Stimulated activated CD4-positive, alpha-beta T cell treated with anti-CD3 and anti-CD28 coated beads, Interleukin-4, amount 100 ng/mL, for 24 hours (primary cell): ENCODE measurements at places on chromosomes 1 and 21.

DNA sequence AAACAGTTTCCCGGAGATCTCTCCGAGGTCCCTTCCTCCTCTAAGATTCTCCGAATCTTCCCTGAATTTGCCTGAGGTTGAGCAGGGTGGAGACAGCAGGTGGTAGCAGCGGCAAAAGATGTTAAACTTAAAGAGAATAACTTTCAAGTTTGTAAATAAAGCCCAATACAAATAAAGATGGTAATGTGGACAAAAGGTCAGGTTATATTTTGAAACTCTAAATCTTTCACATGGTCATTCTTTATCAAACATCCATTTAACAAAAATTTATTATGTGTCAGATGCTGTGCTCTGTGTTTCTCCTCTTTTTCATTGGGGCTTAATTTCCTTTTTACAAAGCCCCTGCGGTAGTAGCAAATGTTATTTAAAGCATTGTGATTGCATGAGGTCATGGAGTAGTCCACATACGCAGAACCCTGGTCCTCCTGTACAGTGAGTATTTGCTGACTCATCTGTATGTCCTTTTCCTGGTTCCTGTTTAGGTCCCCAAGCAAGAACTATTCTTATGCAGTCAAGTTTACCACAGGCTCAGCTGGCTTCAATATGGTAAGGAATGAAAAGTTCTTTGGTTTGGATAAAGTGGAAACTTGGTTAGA, 119.2 kb downstream of the ITSN1 start:
- no peak for DNase-seq

- DNase-seq: no peak
Observed at GRCh38 chr1:155706139-155706538, 17.2 kb downstream of the DAP3 start.

- DNase-seq: no peak
Observed at GRCh38 chr1:240598216-240599001, 13.5 kb downstream of the GREM2 start.

DNA sequence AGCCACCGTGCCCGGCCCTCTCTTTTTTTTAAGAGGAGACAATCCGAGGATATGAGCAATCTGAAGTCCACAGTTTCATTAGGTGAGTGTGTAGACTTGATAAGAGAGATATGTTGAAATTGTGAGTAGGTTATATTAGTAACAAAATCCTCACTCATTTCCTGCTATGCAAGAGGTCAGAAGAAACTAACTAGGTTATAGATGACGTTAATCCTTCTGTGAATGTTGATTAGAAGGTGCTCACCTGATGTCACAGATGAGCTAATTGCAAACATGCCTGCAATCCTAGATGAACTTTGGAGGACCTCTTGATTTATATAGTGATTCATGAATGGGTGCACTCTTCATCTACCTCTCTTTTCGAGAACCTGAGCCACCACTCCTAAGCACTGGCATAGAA, 29.3 kb downstream of the NTMT2 start:
- DNase-seq: no peak

DNA sequence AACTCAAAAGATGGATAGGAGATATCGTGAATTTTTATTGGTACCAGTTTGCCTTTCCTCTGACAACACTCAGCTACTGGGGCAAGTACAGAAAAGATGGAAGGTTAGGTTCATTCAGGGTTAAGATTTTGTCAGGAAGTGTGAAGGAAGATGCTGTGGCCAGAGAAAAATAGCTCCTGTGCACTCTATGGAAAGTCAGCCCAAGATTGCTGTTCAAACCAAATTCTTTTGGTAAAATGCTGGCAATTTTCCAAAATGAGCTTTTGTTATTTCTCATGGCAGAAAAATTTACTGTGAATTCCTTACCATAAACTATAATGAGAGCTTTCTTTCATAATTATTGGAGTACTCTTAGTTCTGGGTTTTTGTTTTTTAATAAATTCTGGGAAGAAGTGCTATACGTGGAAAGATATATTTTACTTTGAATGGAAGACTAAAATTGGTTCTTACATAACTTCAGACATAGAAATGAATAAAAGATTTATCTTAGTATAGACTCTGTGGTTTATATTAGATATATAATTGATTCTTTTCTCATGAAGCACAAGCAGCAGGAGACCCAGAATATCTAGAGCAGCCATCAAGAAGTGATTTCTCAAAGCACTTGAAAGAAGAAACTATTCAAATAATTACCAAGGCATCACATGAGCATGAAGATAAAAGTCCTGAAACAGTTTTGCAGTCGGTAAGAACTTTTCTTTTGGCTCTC, 112.2 kb downstream of the USP25 start:
- DNase-seq: no peak

- DNase-seq: no peak
Observed at GRCh38 chr1:212702672-212703071, 3.0 kb upstream of the BATF3 start.

DNA sequence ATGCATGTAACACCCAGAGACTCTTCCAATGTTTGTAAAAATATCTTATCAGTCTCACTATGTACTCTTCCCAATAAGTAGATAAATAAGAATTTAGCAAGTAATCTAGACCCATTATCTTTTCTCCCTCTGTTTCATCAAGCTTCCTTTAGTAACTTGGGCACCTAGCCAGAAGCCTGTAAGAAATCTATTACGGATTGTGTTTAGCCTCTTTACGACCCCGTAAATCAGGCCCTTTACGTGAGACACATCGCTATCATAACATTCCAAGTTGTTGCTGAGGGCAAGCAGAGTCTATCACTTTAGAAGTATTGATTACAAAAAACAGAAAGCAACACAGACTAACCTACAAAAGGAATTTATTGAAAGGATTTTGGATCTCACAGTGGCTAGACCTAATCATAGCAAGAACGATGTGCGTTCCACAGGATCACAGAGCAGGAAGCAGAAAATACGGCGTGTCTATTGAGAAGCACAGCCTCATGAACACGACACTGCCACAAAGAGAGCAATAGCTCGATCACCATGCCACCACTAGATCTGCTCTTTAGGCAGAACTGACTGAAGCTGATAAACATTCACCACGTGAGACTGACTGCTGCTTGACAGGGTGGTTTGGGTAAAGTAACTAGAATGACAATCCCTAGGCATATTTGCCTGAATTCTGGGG, 922.1 kb downstream of the AMY1C start:
- DNase-seq: no peak

DNA sequence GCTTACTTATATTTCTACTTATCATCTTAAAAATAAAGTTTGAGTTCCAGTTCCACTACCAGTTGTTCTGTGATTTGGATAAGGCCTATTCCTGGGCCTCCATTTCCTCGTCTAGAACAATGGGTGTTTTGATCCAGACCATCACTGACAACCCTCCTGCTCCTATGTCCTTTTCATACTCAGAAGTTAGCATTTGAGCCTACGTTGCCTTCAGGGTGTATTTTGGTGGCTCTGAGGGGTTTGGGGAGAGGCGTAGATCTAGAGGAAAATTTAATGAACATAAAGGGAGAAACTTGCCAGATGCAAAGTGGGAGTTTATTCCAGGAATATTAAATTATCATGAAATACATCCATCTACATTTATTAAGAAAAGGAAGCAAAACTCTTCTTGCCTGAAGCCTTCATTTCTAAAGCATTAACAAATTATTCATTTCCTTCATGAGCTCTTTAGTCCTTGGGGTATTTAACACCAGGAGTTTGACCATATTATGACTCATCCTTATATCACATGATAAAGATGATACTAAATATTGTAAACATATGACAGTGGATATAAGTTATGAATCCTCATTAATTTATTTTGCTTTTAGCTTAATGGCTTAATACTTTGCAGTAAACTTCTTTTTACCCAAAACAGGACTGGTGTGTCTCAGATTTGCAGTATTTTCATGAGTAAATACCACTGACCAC, 47.2 kb upstream of the SYT14 start:
- DNase-seq: no peak

DNA sequence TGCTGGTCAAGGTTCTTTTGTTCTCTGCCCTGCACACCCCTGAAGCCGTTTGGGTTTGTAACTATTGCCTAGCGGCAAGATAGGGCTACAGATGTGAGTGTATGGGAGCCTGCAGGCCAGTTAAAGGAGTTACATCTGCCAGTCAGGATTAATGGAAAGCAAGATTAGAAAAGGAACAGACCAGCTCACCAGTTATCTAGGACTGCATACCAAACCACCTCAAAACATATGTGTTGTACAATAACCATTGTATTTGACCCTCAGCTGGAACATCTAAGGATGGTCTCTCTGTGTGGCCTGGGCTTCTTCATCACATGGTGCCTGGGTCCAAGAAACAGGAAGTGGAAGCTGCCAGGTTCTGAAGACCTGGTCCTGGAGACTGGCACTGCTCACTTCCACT, 52.5 kb upstream of the FBXO28 start:
- DNase-seq: no peak

GRCh38 chr21:46661211-46661625, 25.7 kb downstream of the PRMT2 start:
- DNase-seq: peak; percentile 52

- no peak for DNase-seq
Observed at GRCh38 chr1:10438677-10439163, 8.5 kb downstream of the CENPS start.

GRCh38 chr1:63322944-63323864, 837 bp downstream of the FOXD3 start:
- peak; percentile 27 for DNase-seq

DNA sequence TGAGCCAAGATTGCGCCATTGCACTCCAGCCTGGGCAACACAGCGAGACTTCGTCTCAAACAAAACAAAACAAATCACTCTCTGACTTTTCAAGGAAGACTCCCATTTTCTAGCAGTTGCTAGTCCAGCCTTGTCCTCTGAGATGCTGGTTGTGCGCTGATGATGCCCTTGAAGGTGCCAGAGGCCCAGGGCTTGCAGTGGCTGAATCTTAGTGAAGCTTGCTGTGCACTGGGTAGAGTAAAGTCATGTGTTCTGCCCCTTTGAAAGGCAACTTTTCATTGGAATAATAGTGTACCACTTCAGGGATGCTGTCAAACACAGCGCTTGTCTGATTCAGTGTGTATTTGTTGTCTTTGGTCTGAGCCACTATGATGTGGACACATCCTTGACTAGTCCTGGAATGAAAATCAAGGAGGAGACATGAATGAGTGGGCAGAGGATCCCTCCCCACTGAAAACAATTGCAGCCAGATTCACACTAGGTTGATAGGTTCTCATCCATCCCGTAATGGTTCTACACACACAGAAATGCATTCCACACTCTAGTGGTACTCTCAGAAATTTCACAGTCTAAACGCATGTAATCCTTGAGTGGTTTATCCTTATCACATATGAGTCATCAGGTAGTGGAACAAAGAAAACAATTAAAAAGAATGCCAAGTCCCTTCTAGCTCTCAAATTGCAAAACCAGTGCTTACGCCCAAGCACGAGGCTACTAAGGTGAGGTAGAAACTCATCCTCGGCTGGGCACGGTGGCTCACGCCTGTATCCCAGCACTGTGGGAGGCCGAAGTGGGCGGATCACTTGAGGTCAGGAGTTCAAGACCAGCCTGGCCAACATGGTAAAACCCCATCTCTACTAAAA, 17.8 kb upstream of the TDRD10 start:
- DNase-seq: no peak

- DNase-seq: no peak
Observed at GRCh38 chr1:29575277-29575676, 339.0 kb downstream of the PTPRU start.

DNA sequence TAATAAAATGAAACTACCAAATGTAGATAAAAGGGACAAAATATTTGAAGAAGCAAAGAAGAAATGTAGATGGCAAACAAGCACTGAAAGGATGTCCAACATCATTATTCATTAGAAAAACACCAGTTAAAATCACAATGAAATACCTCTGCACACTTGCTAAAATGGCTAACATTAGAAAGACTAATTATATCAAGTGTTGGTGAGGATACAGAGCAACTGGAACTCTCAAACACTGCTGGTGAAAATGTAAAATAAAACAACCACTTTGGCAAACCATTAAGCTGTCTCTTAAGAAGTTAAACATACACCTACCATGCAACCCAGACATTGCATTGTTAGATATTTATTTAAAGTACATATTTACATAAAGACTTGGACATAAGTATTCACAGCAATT, 138.6 kb upstream of the FGGY start:
- no peak for DNase-seq

- DNase-seq: no peak
Observed at GRCh38 chr1:67645495-67646144, 39.4 kb upstream of the GADD45A start.

- no peak for DNase-seq
Observed at GRCh38 chr1:232754930-232755329, 50.3 kb upstream of the MAP10 start.

DNA sequence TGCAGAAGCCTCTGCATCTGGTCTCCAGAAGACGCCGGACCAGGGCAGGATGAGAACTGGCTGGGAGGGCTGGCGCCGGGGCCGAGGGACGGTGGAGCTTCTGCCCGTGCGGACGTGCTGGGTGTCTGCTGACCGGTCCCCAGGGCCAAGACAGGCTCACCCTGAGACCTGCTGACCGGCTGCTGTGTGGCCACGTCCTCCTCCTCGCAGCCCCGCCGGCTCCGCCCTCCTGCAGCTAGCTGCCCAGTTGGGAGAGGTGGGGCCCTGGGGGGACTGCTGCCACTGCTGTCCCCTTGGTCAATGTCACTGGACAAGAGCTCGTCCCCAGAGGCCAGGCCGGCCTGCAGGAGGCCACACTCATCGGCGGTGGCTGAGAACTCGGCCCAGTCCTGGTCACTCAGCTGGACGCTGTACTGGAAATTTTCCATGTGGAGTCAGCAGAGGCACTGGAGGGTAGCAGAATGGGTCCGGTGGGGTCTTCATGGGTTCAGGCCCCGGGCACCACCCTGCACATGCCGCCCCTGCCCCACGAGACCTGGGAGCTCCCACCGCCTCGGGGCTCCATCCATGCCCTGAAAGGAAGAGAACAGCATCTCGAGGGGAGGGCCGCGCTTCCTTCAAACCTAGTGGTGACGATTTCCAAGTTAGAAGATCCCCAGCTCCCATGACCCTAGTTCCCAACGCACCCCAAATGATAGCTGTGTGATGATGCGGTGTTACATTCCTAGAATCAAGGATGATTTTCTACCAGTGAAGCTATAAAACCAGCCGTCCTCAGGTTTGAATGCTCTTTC, 1.1 kb downstream of the PERM1 start:
- DNase-seq: no peak

- DNase-seq: no peak
Observed at GRCh38 chr1:58773406-58773840, 10.4 kb downstream of the JUN start.

GRCh38 chr1:241266121-241266520, 90.9 kb downstream of the RGS7 start:
- DNase-seq: no peak

DNA sequence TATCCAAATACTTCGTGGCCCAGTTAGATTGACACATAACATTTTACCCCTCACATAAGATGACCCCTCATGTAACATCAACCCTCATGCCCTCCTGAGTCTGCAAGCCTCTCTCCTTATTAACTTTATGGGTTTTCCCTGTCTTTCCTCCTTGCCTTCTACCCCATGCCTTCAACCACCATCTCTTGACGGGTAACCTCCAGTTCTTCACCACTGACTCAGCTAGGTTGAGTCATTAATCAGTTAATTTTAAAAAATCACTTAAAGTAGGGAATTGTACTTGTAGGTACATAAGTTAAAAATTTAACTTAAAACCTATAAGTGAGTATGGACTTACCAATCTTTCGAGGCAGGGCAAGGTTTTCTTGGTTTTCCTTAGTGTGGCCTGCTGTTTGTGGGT, 330.7 kb downstream of the CAMTA1 start:
- DNase-seq: no peak

- DNase-seq: no peak
Observed at GRCh38 chr1:15460708-15461095, 4.2 kb downstream of the CELA2A start.
